ENCODE measurements at places on chromosomes 13 and 19.

DNA sequence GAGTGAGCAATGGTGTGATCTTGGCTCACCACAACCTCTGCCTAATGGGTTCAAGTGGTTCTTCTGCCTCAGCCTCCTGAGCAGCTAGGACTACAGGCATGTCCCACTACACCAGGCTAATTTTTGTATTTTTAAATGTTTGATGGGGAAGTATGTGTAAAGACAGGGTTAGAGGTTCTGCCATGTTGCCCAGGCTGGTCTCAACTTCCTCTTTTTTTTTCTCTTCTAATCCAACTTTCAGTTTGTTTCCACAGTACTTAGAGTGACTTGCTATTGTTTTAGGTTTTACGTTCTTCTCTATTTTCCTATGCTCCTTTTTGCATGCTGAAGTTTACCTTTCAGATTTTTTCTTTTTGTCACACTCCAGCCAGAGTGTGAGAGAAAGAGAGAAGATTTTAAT lies 1433.0 kb downstream of the UQCRFS1 start:
- no peak for DNase-seq

GRCh38 chr19:8324186-8325050 lies 3.1 kb downstream of the RPS28 start:
- no peak for DNase-seq

- no peak for DNase-seq
Observed at GRCh38 chr13:21095311-21095710, 33.9 kb upstream of the LATS2 start.

- no peak for DNase-seq
Observed at GRCh38 chr19:5424192-5424973, 30.8 kb upstream of the ZNRF4 start.

- no peak for DNase-seq
Observed at GRCh38 chr19:38819231-38819920, 6.6 kb upstream of the LGALS4 start.

DNA sequence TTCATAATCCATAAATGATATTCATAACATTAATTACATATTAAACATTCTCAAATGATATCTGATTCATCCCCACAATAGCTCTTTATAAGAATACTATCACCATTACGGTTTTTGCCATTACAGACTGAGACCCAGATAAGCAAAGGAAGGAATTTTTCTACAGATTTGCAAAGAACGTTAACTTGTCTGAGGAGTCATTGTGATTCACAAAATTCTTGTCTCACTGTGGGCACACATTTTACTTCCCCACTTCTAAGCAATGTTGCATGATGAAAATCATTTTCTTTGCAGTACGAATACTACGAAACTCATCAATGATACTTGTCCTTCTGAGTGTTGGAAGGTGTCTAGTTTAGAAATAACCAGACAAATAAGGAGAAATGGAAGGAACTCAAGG lies 70.1 kb downstream of the NALCN start:
- no peak for DNase-seq

DNA sequence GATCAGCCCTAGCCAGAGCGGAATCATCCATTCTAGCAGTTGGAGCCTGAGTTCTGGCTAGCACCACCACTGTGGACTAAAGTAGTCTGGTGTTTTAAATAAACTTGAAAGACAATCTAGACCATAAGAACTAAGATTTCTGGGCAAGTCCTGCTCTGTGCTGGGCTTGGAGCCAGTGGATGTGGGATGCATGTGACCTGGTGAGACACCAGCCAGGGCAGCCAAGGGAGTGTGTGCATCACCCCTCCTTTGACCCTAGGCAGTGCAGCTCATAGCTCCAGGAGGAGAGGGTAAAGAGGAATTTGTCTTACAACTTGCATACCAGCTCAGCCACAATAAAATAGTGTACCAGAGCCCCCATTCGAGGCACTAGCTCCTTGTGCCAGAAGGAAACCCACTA lies 21.0 kb downstream of the ITGBL1 start:
- DNase-seq: no peak

DNA sequence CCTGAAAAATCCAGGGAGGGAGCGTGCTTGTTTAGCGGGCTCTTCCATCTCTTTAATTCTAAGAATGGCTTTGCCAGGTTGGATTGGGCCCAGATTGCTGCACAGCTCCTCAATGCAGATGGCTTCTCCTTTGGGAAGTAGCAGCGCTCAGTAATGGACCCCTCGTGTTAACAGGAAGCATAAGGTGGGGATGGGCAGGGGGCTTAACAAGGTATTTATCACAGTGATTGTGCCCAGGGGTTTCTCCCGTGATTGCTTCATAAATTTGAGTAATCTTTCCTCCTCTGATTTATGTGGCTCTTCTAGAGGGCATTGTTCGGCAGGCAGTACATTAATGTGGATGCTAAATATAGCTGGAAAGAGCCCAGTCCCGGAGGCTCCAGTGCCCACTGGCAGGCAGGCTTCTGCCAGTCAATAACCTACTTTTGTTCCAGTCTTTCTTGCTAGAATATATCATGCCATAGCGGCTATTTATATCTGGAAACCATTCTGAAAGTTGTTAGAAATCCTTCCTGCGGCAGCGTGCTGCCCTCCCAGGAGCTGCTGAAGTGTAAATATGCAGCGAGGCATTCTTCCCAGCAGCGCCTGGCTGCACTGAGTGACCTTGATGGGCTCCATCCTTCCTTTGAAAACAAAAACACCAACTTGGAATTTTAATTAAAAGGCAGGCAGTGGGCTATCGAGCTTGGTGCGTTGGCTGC lies 65.0 kb downstream of the FGF9 start:
- DNase-seq: no peak

GRCh38 chr13:67390462-67391086 lies 160.4 kb upstream of the PCDH9 start:
- no peak for DNase-seq

Data from natural killer cell (primary cell).